ENCODE measurements at places on chromosomes 3 and 15.

DNA sequence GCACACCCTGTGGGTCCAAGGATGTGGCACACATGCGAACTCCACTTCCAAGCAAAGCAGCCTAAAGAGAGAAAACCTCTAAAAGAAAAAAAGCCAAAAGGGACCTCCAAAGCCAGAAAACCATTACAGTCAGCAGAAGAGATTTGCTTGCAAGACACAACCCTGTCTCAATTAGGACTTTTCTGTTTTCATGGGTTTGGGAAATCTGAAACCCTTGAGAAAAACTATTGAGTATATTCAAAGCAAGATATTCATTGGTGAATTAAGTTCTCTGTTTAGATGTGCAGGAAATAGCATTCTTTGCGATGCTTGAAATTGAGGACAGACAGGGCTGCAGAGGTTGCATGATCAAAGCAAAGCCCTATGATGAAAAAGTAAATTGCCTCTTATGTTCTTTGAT lies 10.2 kb upstream of the LDHAL6B start:
- no peak for DNase-seq

DNA sequence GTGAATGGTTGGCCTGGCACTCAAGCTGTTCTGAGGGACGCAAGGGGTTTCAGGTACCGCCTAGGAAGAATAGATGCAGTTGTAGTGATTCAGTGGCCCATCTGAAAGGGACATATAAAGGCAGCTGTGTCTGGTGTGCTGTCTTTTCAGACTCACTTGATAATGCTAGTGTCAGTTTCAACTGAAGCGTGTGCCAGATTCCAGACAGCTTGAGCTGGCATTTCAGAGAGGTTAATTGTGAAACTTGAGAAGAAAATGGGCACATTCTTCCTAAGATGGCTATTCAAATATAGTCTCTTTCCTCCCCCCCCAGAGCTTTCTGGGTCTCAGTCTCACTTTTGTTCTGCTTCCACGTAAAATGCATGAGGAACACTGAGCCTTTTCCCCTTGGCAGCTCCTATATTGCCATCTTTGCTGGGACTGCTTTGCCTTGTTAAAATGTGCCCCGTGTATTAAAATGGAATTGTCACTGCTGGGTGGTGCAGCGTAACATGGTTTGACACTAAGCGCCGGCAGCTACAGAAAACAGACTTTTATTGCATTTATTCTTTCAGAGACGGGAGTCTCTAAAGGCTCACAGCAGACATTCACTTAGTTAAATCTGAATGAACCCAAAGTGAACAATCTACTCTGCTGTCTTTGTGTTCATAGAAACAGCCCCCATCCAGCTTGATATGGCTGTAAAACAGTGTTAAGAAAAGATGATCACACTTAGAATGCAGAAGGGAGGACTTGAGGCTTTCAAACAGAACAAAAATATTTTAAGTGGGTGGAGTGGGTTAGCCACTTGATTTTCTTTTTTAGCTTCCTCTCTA lies 478.7 kb downstream of the RBMS3 start:
- DNase-seq, result no peak

DNA sequence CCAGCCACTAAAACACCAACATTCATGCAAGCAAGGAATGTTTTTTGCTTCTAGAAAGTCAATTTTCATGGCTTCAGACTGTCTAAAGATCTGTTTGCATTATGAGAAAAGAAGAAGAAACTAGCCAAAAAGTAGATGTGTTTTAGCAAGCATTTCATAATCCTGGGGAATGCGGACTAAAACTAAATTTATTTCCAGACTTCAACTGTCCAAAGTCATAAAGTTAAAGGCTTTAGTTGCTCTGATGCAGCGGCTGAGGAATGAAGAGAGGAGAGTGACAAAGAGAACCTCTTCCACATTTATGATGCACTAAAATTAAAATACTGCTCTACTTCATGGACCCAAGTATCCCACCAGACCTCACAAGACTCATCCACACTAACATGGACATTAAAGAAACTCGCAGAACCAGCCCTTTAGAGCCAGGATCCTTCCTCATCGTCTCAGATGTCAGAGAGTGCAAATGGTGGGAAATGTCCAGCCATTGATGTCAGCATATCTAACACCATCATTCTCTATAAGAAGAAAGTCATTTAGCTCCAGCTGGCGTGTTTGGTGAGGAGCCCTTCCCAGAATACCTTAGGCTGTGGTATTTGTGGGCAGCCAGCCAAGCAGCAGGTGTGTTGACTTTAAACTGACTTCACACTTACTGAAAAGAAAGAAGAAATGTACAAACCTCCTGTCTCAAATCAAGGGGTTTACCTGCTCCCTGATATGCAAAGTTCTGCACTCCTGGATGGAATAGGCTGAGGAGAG lies 17.4 kb downstream of the FYCO1 start:
- DNase-seq, result no peak

DNA sequence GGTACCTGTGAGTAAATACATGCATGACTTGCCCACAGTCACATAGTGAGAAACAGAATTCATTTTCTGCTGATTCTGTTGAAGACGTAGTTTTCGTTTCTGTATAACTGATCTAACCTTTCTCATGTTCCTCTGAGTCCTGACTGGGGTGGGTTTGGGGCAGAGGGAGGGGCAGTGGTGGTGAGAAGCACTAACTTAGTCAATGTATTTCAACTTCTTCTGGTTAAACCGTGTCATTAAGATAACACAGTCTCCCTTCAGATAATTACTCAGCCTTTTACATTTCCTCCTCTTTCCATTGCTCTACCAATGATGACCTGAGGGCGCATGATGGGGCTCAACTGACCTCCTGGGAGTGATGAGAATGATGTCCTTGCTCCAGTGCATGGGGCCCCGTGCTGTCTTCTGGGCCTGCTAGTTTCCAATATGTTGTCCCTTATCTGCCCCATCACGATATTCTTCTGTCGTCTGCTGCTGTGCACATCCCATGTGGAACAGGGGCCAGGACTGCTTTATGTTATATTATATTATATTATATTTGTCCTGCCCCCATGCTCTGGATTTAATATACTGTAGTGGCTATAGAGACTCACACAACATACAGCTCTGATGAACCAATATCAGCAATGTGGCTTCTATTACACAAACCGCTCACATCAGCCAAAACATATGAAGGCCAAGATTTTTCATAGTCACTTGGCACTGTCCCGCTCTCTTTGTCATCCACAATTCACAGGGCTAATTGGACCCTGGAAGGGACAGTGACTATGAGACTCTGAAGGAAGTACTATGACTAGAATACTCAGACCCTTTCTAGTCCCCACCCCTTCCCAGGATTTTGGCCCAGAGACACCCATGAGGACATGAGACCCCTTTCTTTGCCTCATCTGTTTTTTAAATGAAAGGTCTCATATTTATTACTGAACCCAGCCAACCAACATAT lies 407.1 kb upstream of the MCTP2 start:
- DNase-seq, result no peak

DNA sequence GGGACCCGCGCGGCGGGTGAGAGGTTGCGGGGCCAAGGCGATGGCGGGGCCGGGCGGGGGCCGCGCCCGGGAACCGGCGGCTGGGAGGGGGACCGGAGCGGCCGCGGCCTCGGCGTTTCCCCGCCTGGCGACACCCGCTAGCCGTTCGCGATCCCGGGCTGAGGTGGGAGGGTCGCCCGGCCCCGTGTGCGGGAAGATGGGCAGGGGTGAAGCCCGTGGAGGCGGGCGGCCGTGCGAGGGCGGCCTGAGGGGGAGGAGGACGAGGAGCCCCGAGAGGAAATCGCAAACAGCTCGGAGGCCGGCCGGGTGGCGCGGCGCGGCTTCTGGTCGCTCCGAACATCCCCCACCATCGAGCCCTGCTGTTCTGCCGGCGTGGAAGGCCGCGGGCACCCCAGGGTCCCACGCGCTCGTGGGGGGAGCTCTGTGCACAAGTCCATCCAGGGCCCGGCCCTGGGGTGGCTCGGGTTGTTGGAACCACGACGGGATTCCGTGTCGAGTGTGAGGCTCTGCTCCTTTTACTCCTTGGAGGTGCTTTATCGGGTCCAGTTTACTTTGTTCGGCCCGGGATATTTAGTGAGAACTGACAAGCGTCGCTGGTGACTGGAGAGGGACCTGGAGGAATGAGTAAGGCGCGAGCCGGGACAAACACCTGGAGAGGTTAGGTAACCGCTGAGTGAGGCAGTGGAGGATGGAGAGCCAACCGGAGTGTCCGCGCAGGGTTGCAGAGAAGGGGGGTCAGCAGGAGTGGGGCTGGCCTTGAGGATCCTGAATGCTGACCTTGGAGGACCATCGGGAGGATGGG lies 728 bp downstream of the CRTC3 start:
- peak; percentile 52 for DNase-seq

- DNase-seq, result no peak
Measured at GRCh38 chr3:99990179-99990578, 124.1 kb downstream of the FILIP1L start.

DNA sequence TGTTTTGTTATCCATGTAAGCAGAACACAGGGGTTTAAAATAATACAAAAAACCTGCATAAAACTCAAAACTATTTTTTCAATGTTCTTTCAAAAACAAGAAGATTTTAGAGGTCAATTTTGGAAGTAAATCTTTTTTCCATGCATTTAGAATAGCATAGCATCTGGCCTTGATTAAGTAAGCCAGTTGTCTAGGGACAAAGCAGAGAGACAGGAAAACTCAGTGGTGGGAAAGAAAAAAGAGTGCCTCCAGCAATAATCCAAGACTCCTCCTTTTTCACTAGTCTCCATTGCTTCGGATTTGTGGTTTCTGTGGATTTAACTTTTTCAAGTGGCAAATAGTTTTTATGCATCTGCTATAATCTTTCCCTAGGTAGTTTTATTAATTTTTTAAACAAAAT lies 88.9 kb downstream of the SUCNR1 start:
- no peak for DNase-seq

- DNase-seq, result no peak
Measured at GRCh38 chr3:65831733-65832425, 206.8 kb downstream of the MAGI1 start.

GRCh38 chr15:42918047-42918446 lies 2.5 kb downstream of the TTBK2 start:
- DNase-seq, result no peak

GRCh38 chr3:32237670-32238452 lies 619 bp upstream of the CMTM8 start:
- DNase-seq, result peak; percentile 56

DNA sequence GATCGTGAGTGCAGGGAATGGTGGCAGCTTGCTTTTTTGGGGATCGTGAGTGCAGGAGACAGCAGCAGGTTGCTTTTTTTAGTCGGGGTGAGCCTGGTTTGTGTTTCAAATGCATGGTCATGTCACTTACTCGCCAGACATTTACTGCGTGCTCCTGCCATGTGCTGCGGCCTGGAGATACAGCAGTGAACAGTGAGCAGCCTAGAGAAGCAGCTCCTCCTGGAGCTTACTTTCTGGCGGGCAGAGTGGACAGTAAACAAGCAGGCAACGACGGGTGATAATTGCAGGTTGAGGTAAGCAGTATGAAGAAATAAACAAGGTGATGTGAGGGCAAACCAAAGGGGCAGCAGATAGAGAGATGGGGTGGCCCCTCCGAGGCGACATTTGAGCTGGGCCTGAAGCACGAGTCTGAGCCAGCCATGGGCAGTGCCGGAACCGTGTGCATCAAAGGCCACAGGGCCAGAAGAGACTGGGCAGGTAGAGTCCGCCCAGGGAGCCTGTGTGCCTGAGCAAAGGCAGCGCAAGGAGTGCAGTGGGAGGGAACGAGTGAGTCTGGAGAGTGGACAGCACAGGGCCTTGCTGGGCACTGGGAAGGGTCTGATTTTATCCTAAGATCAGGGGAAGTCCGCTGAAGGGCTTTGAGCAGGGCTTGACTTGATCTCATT lies 57.3 kb upstream of the RASA2 start:
- no peak for DNase-seq

GRCh38 chr15:66860844-66861243 lies 158.8 kb downstream of the SMAD6 start:
- DNase-seq, result no peak

DNA sequence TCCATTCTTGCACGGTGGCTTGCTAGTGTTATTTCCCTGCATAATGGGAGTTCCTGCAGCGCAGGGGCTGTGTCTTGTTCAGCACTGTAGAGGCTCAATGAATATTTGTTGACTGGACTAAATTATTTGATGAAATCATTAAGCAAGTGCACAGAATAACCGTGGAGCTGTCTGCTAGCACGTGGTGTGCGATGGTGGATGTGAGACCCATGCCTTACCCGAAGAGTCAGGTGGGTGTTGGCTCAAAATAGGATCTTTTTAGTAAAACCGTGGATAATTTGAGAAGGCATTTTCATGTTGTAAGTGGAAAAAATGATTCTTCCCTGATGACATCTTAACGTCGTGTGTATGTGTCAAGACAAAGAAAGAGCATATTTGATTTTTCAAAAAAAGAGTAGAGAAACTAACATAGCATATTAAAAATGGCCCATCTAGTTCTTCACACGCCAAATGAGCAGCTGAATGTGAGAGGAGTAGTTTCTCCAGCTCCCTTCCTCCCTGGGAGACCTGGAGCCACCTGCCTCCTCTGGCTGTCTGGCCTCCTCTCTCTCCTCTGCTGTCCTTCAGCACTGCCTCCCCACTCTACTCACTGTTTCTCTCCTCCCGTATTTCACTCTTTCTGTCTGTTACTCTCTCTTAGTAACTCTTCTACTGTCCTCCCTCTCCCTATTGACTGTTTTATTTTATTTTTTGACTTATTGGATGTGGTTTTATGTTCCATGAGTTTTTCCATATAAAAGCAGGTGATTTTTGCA lies 6.3 kb downstream of the FAM81A start:
- no peak for DNase-seq
